MV-4-11 (cell line): ENCODE measurements at places on chromosomes 2 and 18.

DNA sequence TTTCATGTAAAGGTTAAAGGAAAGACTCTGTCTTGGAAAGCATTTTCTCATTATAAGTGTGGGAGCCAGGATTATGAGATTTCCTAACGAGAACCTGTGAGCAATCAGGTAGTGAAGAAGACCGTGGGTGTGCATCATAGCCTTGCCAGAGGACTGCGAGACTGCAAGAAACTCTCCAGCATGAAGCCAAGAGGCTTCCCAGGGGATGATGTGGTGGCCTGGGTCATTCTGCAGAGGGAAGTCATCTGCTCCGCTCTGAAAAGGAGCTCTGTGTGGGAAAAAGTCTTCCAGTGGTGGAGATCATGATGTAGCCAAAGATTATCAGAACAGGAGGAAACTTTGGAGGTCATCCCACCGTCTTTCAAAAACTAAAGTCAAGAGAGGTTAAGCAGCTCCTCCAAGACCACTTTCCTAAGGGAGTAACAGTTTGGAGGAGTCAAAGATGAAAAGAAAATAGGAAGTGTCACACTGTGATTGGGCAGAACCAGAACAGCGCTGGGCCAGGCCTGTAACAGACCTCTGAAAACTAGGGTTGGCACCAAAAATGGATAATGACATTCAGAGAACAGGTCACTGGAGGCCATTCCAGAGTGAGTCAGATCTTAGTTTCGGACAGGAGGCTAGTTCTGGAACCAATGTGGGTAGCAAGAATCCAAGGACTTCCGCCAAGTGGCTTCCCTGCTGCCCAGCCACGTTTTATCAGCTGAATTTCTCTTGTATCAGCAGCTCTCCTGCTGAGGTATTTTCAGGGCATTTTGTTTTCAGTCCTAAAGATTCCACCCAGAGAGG is 113.0 kb downstream of the LRATD1 start:
- no peak for DNase-seq

- no peak for DNase-seq
Observed at GRCh38 chr2:233074106-233074505, 14.0 kb downstream of the INPP5D start.

DNA sequence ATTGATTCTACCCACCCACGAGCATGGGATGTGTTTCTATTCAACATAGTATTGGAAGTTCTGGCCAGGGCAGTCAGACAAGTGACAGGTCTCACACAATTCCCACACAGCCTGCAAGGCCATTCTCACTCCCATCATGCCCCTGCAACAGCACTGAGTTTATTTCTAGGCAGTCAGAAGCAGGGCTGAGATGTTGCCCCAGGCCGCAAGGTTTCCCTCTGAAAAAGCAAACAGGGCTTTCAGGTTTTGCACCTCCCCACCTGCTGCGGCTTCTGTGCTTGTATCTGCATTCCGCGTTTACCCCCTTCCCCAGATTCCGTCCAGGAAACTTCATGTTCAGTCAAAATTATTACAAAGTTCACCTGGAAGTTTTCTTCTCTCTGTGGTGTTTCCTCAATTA is 9.4 kb upstream of the TACR1 start:
- DNase-seq: no peak

- no peak for DNase-seq
Observed at GRCh38 chr18:36533446-36534153, 236.1 kb downstream of the FHOD3 start.

- peak; percentile 34 for DNase-seq
Observed at GRCh38 chr2:136327162-136327852, 209.4 kb upstream of the CXCR4 start.

- DNase-seq: peak; percentile 31
Observed at GRCh38 chr2:220002699-220003098, 375.3 kb downstream of the SLC4A3 start.

DNA sequence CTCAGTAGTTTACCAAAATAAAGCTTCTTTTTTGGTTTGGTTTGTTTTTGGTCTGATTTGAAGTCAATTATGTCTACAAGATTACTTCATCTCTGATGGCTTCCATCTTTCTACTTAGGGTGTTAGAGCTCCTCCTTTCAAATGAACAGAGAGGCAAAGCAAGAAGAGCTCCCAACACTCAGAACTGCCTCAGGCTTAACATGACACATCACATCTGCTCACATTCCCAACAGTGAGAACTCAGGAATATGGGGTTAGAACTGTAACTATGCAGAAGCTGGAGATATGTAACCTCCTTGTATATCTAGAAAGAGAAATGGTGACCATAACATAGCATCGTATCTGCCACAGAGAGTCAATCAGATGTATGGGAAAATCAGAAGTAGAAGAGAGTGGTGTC is 11.4 kb upstream of the LRATD1 start:
- DNase-seq: no peak

DNA sequence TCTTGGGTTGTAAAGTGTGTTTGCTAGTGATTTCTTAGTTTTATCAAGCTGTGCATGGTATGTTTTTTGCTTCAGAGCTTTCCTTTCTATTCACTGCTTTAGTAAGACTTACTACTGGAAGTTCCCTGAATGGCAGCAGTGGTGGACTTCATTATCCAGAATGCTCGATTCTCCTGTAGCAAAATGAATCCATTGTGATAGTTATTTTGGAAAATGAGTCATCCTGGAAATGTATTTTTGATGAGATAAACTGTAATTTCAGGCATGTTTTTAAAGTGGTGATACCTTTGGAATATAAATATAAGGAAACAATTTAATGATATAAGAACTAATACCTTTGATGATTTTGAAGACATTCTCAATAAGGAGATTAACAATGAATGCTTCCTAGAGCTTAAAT is 387.1 kb downstream of the PTPRM start:
- no peak for DNase-seq

DNA sequence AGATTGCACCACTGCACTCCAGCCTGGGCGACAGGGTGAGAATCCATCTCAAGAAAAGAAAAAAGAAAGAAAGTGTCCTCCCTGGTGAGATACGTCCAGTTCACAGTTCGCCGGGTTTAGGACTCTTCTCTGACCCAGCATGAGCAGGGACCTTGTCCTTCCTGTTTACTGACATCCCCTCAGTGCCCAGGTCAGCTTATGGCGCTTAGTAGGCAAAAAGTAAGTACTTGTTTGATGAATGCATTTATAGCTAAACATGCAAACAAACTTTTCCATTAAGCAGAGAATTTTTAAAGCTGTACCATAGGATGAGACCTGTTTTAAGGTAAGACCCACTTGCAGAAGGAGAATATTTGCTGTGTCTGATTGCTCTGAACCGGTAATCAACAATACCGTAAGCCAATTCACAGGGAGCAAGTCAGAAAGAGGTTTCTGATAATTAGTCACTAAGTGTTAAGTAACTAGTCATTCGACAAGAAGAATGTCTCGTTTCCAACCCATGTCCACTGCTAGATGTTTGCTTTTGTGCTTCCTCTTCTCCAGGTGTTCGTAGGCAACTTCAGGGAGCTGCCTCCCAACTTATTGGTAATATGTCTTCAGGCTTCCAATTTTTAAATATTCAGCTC is 40.0 kb downstream of the MOGAT1 start:
- no peak for DNase-seq

DNA sequence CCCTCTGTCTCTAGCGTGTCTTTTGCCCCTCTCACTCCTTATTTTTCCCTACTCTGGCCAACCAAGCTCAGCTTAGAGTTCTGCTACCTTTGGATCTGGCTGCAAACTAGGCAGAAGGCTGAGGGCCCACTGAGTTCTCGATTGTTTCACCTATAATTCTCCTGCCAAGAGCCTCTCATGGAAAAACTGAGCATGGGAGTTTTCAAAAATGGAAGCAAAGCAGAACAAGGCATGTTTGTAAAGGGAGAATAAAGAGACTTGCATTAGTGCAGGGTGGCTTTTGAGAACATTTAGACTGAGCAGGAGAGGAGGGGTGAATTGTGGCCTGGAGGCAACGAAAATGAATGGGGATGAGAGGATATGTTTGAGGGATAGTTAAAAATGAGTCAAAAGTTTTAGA is 45.9 kb downstream of the FSHR start:
- no peak for DNase-seq

- no peak for DNase-seq
Observed at GRCh38 chr2:21591926-21592325, 468.2 kb downstream of the TDRD15 start.

DNA sequence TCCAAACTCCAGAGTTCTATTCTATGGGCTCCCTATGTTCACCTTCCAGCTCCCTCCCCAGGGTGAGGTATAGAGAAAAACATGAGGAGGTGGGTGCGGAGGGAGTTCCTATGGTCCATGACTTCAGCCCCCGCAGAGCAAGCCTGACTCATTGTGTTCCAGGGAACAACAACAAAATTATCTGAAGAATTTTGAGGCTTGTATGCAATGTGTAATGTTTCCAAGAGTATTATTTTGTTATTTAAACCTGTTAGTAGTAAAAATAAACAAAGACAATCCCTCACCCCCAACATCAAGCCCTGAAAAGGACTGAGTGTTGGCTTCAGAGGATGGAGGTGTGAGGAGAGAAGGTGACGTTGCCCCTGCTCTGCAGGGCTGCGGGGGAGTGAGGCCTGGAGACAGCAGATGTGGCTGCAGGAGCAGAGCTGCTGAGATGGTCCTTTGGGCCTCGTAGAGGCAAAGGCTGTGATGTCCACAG is 29.0 kb downstream of the LAMA3 start:
- no peak for DNase-seq

GRCh38 chr2:85269959-85270358 is 57.8 kb downstream of the TGOLN2 start:
- no peak for DNase-seq

GRCh38 chr2:46500801-46501200 is 21.4 kb downstream of the TMEM247 start:
- DNase-seq: no peak

DNA sequence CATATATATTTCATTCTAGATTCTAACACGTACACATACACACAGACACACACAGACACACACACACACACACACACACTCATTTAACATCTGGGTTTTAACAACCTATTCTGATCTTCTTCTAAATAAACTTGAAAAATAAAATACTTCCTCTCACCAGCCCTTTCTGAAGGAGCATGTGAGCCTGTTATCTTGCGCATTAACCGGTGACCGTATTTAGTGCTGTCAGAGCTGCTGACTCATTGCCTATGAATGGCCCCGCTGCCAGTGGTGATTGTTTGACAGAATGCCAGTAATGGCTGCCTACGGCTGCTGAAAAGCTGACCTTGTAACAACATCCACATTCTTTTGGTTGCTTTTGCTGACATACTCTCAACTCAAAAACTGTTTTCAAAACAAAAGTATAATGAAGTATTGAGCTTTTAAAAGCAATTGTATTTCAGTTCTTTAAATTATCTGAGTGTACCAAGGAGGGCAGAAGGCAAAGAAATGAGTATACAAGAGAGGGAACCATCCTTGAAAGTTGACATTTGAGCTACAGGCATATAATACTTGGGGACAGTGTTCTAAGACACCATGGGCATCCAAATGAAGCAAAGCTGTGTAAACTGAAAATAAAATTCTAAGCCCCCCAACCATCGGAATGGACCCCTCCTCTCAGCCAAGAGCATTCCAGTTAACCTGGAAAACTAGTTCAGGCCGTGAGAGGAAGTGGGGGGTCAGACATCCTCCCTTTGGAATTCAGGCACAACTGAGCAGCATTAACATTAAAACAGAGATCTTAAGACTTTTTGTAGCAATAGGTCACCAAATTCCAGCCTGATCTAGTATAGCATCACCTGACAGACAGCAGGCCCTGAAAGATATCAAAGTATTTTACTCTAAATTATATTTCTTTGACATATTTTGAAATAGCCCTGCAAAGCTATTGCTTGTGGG is 50.2 kb upstream of the DTNA start:
- DNase-seq: peak; percentile 83

DNA sequence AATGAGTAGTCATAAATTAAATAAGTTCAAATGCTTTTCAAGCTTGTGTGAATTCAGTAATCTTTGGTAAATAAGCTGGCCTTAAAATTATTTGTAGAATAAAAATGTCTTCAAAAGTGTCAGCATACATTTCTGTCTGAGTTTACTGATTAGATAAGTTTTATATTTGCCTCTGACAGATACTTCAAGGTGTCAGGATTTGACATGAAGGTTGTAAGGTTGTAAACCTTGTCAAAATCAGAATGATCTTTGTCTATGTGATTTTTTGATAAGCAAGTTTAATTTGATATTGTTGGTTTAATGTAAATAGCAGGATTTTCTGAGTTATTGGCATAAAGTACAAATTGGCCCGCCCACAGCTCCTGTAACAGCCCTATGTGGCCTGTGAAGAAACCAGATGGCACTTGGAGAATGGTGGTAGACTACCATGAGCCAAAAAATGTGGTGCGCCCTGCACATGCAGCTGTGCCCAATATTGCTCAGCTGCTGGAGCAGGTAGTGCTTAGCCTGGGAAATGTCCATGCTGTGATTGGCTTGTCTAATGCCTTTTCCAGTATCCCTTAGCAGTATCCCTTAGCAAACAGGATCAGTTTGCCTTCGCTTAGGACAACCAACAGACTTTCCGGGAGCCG is 188.0 kb upstream of the SPHKAP start:
- DNase-seq: no peak

DNA sequence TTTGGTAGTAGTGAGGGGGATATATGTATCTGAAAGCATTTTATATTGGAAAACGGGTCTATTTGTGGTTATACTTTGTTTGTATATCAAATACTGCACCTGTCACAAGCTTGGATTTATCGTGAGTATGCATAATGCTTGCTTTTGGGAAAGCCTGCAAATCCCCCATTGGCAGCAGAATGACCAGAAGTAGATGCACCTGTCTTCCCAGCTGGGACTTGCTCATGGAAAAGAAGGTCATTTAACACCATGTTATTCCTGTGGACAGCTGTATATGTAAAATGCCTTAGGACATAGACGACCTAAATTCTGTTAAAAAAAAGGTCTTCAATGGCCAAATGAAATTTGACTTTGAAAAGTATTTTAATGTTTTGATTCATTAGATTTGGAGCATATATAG is 599.4 kb downstream of the XIRP2 start:
- DNase-seq: no peak

- no peak for DNase-seq
Observed at GRCh38 chr2:136067459-136067858, 50.5 kb downstream of the CXCR4 start.

DNA sequence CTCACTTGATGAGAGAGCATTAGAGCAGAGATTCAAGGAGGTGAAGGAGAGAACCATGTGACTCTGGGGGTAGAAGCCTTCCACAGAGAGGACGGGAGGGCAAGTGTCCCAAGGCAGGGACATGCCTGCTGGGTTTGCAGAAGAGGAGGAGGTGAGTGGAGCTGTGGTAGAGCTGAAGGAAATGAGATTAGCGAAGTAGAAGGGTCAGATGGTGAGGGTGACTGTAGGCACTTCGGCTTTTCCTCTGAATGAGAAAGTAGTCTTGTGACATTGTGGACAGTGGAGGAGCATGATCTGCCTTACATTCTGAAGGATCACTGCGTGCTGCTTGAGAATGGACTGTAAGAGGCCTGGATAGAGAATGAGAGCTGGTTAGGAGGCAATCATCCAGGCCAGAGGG is 126.0 kb downstream of the NXPH2 start:
- DNase-seq: no peak

DNA sequence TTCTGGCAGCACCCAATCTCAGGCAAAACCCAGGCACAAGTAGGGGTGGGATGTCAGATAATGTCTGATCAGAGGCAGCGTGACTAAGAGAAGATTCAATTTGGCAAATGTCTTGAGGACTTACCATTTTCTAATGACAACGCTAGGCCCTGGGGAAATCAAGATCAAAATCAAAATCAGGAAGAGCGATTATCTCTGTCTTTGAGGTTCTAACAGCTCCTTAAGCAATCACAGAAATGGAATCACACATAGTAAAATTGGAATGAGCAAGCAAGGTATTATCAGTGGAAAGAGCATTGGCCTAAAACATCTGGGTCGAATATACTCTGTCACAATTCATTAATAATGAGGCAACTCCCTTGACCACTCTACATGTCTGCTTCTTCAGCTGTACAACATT is 8.6 kb upstream of the SERPINB2 start:
- no peak for DNase-seq

- no peak for DNase-seq
Observed at GRCh38 chr2:216904974-216905373, 45.1 kb upstream of the TNP1 start.
